ENCODE measurements at places on chromosomes 13 and 19.

DNA sequence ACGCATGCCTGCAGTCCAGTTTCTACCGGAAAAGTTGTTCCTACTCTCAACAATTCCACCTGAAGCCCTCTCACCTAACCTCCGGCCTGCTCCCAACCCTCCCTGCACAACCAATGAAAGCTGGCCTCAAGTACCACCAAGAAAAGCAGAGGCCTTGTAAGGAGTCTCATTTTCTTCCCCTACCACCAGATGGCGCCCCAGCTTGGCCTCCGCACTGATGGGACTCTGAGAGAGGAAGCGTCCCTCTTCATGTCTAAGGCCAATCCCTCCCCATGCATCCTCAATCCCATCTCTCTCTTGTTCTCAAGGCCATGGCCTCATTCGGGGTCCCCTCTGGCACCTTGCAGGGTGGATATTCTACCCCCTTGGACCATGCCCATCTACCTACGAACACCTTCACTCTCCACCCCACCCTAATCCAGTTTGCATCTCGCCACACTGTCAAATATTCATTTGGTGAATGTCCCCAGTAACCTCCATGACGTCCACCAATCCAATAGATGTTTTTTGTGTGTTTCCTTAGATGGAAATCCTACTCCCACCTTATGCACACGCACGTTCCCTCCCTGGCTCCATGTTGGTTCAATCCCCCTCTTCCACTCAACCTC, 412.8 kb downstream of the ZNF536 start:
- DNase-seq = peak; percentile 50

DNA sequence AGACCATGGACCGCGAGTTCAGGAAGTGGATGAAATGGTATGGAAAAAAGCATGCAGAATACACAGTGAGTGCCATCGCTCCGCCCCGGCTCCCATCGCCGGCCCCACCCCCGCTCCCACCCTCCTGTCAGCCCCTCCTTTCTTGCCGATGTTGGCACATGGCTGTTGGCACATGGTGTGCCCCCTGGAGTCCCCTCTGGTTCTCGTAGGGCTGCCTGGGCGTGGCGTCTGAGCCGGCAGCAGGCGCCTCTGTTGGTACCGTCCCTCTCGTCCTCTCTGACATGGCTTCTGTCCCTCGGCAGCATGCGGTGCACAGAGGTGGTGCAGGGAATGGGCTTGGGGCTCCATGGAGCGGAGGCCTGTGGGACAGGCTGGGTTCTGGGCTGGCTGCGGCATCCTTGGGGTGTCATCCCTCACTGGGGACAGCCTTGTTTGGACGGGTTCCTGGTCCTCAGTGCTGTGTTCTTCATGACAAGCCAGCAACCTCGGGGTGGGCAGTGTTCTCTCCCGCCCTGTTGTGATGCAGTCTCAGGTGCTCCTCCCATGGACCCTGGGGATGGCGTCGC, 30.9 kb downstream of the DOT1L start:
- DNase-seq = no peak

- DNase-seq = no peak
Observed at GRCh38 chr19:47142779-47143178, 12.1 kb downstream of the SAE1 start.

GRCh38 chr13:111027458-111028439, 87.4 kb upstream of the ARHGEF7 start:
- DNase-seq = no peak

DNA sequence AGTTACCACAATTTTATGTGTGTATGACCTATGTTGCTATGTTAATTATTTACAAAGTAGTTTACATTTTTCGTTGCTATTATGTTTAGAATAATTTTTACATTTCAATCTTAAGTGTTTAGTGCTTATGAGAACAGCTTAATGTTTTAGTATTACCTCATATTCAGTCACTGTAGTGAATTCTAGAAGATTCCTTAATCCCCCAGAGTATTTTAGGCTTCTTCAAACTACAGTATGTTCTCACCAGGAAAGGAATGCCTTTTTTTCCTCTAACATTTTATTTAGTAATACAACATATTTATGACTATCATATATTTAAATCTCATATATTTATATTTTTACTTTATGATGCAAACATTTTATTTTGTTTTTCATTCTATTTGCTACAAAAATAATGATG, 612.1 kb upstream of the KLHL1 start:
- no peak for DNase-seq

- no peak for DNase-seq
Observed at GRCh38 chr13:26380930-26381329, 127.0 kb downstream of the CDK8 start.

- no peak for DNase-seq
Observed at GRCh38 chr19:55071129-55071502, 4.6 kb upstream of the EPS8L1 start.

- no peak for DNase-seq
Observed at GRCh38 chr19:21638776-21639175, 128.6 kb downstream of the ZNF100 start.

GRCh38 chr13:33328701-33329100, 43.1 kb upstream of the STARD13 start:
- no peak for DNase-seq

DNA sequence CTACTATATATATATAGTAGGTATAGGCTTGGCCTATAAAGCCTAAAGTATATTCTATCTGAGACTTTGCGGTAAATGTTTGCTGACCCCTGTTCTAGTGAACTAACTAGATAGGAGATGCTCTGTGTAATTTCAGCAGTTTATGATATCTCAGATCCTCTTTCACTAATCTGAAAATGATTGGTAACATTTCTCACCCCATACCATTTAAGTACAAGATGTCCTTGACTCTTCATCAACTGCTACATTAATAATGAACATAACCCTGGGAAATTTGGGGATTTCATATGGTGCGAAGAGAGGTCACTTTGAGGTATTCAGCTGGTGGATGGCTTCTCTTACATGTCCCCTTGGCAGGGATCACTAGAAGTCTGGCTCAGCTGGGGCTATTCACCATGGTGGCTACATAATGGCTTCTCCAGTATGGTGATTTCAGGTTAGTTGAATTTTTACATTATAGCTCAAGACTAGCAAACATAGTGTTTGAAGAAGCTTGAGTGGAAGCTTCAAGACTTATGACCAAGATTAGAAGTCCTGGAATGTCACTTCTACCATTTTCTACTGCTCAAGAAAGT, 103.6 kb upstream of the MYCBP2 start:
- DNase-seq = no peak

DNA sequence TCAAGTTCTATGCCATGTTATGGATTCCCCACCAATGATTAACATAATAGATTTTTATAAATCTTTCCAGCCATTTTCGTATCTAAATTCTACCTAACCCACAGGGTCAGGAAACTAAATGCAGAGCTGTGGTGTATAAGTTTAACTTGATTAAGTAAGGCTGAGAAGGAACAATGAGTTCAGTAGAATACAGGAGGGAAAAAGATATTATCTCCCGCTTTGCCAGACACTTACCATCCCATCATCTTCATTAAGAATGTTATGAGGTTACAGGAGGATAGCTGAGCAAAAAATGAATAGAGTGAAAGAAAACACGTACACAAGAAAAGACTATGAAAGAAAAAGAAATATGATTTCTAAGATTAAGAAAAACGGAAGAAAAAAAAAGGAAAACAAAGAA, 27.1 kb downstream of the N4BP2L2 start:
- no peak for DNase-seq

DNA sequence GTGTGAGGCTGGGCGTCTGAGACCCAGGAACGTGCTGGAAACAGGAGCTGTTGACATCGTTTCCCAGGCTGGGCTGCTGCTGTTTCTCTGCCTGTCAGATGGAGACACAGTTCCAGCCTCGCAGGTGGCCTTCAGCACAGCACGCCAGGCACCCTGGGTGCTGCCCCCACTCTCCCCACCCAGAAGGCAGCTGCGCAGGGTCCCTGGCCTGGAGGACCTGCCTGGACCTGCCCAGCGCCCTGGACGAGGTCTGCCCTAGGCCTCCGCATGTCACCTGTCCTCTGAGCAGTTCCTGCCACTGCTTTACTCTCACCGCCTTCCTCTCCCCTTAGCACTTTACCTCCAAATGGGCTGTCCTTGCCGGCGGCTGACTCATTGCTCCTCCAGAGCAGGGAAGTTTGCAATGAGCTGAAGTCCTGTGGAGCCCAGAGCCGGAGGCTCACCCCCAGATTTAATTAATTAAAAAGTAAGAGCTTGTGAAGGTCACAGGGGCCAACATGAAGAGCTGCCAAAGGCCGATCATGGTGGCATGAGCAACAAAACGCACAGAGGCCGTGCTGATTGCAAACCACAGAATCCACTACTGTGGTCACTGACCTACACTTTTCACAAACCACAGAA, 32.2 kb downstream of the C13orf46 start:
- DNase-seq = no peak

GRCh38 chr13:66665991-66666390, 564.1 kb downstream of the PCDH9 start:
- DNase-seq = no peak

GRCh38 chr19:4301590-4302242, 473 bp downstream of the TMIGD2 start:
- no peak for DNase-seq

DNA sequence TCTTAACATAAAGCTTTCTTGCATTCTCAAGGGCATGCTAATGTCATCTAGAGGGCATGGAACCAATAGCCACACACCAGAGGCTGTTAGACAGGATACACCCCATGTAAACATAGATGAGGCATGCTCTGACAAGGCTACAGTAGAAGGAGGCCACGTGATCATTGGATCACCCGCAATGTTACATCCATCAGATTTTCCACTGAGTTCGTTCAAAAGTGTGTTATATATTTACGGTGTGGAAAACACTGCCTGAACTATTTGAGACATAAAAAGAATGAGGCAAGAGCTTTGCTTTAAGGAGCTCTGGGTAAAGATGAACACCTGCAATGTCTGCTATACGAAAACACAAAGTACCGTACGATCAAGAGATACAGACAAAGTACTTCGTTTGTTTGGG, 817.5 kb upstream of the SLC10A2 start:
- no peak for DNase-seq

GRCh38 chr13:38830442-38831045, 143.7 kb downstream of the FREM2 start:
- no peak for DNase-seq

GRCh38 chr19:10086591-10087192, 575 bp downstream of the SHFL start:
- no peak for DNase-seq

DNA sequence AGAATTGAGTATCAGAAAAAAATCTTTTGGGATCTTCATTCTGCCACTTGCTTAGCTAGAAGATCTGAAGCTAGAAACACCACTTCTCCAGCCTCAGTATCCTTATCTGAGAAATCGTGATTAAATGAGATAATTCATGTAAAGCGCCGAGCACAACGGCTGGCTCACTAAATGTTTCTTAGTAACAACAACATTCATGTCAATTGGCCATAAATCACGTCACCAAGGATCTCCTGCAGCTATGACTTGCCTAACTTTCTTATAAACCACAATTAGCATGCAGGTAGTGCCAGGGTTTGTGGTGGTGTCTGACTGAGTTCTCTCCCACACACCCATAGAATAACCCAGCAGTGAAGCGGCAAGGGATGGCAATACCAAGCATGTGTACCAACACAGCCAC, 501.3 kb downstream of the EFNB2 start:
- DNase-seq = no peak

DNA sequence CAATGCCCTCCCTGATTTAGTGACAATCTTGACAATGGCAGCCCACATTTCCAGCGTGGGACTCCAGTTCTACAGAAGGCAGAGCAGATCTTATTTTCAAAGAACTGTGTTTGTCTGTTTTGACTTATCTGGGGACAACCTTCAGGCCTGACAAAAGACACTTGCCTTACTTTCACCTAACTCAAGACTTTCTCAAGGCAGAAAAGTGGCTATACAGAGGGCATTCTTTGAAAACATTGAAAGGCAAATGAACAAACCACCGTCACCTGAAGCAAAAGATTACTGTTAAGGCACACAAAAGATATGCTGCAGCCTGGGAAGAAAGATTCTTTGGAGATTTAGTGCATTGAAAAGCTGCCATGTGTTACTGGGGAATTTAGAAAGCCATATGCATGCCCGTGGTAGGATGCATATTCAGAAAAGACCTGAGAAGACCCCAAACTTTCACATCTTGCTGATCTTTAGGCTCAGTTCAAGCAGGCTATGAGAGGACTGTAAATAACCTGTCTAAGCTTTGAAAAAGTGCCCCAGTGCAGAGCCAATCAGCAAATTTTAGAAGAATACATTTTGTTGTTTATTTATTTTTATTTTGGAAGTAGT, 82.8 kb downstream of the TSC22D1 start:
- no peak for DNase-seq

GRCh38 chr13:70386919-70387318, 278.7 kb upstream of the KLHL1 start:
- no peak for DNase-seq

DNA sequence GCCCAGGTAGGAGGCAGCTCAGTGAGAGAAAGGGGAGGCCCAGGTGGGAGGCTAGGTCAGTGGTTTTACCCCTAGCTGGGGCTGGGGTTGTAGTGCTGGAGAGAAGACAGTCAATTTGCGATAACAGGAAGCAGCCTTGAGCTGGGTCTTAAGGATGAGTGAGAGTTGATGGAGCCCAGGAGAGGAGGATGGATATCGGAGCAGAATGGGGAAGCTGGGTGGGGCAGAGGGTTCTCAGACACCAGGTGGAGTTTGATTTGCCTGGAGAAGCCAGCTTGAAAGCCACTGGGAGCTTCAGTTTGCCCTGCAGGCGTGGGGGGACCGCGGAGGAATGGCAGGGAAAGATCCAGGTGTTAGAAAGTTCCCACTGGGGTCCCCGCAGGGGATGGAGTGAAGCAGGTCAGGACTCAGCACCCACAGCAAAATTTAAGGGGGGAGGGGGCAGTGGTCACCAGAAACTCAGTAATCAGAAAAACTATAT, 836 bp upstream of the CDC42EP5 start:
- no peak for DNase-seq

GRCh38 chr19:30208436-30209060, 163.6 kb upstream of the ZNF536 start:
- no peak for DNase-seq

DNA sequence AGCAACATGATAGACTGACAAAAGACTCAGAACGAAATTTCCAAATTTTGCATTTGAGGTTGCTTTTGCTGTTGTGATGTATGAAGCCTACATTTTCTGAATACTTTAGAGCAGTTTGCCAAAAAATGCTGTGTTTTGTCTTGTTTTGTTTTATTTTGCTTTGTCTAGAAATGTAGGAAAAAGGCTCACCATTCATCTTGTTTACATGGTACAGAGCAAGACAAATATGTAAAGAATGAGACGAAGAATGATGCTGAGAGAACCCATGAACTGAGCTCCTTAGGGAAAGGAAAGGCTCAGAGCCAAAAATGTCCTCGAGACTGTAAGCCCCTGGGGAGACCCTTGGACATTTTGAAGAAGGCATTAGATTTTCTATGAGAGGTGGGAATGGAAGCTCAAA, 6.8 kb upstream of the SPART start:
- DNase-seq = no peak

DNA sequence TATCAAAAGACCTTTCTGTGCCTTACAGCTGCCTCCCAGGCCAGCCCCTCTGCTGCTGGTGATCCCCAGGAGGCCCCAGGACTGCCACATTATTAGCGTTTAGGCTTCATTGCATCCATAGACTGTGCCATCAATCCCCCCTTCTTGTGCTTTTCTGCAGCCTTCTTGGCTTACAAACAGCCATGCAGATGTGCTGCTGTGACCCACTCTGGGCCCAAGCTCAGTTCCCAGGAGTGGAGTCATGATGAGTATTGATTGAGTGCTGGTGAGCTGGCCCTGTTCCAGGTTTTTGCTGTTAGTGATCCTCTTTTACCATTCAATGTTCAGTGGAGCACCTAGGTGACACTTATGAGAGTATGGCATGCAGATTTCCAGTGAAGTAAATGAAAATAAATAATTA, 59.9 kb upstream of the SLAIN1 start:
- DNase-seq = no peak

Measured in GM12891 (cell line).